ENCODE measurements at places on chromosomes 7 and 10.
A peak's percentile ranks its signal among the peaks of the same experiment; 100 is the strongest.

- DNase-seq, result no peak
These were observed 80.3 kb upstream of the SCIN start for GRCh38 chr7:12490107-12490688.

GRCh38 chr7:36606976-36607720, 117.1 kb downstream of the AOAH start:
- no peak for DNase-seq

DNA sequence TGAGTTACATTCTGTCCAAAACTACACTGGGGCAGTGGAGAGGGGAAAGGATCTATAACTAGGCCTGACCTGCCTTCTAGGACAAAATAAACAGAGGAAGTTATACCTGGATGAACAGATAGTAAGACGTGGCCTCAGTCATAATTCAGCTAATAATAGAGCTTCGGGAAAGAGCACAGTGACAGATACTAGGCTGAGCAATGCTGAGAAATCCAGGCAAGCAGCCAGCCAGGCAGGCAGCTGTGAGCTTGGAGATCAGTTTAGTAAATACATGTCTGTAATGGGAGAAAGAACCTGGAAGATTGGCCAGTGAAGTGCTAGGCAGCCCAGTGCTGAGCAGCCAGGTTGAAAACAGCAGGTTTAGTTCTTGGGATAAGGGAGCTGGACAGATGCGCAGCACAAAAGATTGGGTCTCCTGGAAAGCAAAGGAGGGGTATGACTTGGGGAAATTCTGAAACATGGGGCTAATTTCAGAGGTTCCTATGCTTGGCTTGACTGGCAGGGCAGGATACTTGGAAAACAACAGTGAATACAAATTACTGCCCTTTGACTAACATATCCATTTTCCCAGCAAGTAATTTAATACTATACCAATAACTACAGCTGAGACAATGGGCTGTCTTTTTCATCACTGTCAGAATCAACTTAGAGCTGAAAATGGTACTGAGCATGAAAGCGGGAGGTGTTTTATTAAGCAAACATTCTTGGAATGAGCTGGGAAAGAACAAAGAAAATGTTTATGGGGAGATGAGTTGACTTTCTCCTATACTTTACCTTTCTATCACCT, 140.8 kb downstream of the DGKB start:
- DNase-seq, result no peak

GRCh38 chr10:6211671-6212635, 9.2 kb downstream of the PFKFB3 start:
- DNase-seq, result no peak

- no peak for DNase-seq
These were observed 178.6 kb upstream of the LRGUK start for GRCh38 chr7:133948588-133948987.

- no peak for DNase-seq
These were observed 95.2 kb downstream of the PHTF2 start for GRCh38 chr7:77893813-77894212.

- DNase-seq, result no peak
These were observed 111.0 kb downstream of the EGFR start for GRCh38 chr7:55129541-55130394.

DNA sequence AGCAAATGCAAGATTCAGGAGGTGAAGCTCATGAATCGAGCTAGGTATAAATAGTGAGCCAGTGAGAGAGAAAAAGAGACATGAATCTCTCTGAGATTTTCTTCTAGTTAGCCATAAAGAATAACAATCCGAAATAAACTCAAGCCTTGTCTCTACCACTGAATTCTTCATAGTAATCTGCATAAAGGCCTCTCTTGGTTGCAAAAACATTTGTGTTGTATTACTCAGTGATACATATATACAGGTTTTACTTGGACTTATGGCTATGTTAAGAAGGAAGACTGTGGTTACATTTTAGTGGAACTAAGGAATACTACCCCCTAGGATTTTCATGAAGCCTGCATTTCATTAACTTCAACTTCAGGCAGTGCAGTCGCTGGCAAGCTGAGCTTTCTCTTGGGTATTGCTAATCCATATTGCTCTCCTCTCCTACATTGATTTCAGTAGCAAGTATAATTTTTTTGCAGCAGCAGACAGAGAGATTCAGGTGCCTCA, 72.7 kb upstream of the TRIL start:
- DNase-seq, result no peak

DNA sequence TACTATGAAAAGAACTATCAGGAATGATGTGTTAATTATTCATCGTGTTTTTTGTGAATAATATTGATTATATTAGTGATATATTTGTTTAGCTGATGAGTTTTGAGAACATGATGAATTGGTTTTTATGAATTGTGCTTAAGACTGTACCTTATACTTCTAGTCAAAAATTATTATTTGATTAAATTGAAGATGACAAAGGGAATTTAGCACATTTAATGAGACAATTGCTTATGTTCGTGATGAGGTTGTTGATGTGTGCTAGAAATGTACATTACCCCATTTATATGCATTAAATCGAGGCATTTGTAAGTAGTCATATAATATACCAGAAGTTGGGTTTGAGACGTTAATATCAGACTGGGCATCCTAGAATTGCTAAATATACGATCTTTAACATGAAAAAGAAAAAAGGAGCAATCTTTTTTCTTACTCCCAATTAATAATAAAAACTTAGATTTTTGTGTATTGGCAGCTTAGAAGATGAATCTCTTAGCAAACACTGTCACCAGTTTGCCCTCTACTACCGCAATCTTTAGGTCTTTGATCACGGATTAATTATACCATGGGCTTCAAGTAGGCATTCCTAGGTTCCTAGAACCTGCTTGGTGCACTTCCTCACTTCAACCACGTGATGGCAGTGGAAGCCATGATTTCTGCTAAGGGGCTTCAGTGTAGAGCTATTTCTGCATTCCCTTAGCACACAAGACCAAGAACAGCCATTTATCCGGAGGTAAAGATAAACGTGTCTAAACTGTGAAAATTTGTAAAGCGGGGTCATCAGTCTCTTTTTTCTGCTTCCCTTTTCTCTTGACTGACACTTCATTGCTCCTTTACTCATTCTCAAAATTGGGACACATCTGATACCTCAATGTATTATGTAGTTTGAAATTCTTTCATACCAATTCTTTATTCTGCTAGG, 1.6 kb downstream of the KLHDC10 start:
- peak; percentile 52 for DNase-seq

DNA sequence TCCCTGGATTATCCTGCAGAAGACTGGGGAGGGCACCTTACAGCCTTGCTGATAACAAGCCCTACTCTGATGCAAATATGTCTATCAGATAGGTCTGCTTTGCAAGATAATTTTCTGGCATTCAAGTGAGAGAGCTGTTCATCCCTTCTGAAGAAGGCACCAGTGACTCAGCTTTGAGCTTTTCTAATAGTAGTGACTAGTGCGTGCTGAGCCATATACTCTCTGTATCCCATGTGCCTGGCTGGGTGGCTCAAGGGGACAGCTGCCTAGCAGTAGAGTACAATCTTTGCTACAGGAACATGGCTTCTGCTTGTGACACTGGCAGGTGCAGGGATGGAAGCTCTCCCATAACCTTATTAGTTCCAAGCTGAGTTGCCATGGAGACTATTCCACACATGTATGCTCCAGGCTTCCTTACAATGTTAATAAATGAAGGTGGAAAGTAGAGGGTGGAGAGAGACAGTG, 35.0 kb upstream of the ABCB4 start:
- DNase-seq, result no peak

- no peak for DNase-seq
These were observed 426.4 kb upstream of the FZD8 start for GRCh38 chr10:36068542-36068941.

DNA sequence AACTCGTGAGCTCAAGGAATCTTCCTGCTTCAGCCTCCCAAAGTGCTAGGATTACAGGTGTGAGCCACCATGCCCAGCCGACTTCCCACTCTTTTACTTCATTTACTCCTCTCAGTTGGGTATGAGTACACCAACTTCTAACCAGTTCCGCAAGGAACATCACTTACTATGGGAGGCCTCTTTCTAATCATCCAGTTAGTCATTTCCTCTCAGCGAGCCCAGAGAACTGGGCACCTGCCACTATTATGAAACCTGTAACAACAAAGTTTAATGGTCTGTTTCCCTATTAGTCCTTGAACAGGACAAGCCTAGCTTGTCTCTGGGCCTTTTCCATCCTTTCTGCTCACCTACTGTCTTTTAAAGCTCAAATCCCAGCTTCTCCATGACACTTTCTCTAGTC, 88.8 kb downstream of the DNMBP start:
- DNase-seq, result no peak

DNA sequence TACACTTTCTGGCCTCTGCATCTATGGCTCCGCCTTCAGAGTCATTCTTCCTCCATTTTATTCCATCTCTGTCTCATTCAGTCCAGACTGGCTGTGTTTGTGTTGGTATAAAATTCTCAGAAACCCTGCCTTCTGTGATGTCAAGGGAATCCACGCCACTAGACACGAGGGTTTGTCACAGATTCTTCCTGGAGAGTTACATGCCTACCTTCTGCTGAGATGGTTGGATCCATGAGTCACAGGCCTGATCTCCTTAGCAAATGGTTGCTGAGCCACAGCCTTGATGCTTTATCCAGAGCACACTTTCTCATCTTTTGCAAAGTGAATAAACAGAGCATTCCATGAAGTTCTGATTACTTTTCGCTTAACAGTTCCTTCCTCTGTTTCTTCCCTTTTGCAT, 35.9 kb upstream of the TSPAN33 start:
- no peak for DNase-seq

GRCh38 chr10:86753638-86754434, 2.6 kb upstream of the BMPR1A start:
- DNase-seq, result no peak

- DNase-seq, result no peak
These were observed 350.7 kb downstream of the IPMK start for GRCh38 chr10:57917019-57917418.
